HFFc6 (cell line): ENCODE measurements at places on chromosomes 5 and 9.

DNA sequence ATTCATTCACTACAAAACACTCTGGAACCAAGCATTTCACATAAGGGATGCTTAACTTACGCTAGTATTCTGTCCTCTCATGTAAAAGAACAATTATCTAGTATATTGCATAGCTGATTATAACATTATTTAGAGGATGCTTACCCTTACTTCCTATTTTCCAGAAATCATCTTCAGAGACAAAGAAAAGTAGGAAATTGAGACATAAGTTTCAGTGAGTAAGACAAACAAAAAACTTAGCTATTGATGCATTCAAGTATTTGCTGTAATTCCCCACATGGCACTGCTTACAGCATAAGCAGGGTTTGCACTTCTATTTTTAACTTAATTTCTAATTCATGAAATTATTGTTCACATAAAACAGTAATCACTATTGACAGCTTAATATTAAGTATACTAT is 104.8 kb upstream of the SREK1 start:
- no peak for DNase-seq

GRCh38 chr9:4417578-4418325 is 72.5 kb upstream of the SLC1A1 start:
- peak; percentile 9 for DNase-seq

- no peak for DNase-seq
Observed at GRCh38 chr5:151587796-151588555, 3.2 kb downstream of the FAT2 start.

DNA sequence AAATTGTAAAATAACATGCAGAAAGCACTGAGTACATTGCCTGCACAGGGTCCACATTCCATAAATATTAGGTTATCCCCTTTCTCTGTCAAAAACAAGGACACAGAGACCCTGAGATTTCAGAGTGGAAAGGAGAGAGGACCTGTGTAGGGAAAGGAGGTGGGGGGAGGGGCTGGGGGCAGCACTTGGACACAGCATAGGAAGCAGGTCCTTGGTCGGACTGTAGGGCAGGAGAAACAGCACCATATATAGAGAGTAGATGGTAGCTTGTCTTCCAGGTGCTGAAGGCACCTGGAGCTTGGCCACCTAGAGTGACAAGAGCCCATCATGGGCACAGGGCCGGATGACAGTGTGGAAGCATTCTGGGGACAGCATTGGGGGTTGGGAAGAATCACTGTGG is 2.4 kb downstream of the TPM2 start:
- no peak for DNase-seq

DNA sequence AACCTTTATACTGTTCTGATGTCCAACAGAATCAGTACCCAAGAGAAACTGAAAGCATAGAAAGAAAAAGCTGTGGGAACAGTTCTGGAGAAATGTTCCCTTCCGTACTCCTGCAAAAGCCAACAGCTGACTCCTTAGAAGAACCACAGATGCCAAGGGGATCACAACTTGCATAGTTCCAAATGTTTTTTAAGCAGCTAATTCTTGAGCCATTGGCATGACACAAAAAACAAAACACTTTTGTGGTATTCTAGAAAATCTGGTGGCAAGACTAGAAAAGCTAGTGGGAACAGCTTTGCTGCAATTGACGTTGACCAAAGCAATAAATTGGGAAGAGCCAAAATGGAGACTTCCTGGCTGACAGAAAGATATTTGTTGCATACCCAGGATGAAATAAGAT is 189.9 kb downstream of the ARL15 start:
- no peak for DNase-seq

DNA sequence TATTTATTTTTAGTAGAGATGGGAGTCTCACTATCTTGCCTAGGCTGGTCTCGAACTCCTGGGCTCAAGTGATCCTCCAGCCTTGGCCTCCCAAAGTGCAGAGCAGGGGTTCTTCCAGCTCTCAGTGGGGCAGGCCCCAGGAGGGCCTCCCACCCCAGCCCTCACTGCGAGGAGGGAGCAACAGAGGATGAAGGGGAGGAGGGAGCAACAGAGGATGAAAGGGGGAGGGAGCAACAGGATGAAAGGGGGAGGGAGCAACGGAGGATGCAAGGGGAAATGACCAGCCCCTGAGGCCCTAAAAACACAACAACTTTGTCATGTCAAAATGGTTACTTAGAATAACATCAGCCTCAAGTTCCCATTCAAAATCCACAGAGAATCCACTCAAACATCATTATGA is 10.0 kb downstream of the TRIM14 start:
- no peak for DNase-seq

DNA sequence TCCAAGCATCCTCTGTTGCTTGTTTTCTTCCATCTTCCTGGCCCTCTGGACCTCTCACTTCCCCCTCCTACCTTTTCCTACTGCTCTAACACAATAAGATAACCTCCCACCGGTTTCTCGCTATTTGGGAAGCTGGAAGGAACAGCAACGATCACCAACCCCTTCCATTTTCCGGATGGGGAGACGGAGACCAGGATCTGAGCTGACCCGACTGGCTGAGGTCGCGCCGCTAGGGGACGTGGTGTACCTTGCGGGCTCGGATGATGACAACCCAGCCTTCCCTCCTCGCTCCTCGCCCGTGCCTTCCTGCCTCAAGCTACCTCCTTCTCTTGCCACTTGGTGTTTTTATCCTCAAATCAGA is 1.9 kb downstream of the LPAR1 start:
- DNase-seq = peak; percentile 47
